Calu3 (cell line): ENCODE measurements at places on chromosomes 13 and 19. TPM values are rescaled to one million over a fixed set of nuclear protein-coding genes. Genes with fewer than 3 reads are reported as not detected.

Gene KLK5
- total RNA-seq, result 0.24 and 0.38 TPM in 2 replicates

Gene EXOC3L2
- not detected in 2 replicates for total RNA-seq

Gene TEX101
- total RNA-seq, result not detected in 2 replicates

Gene TOMM40
- 152 and 162 TPM in 2 replicates for total RNA-seq

Gene ZNF100
- 9.1 and 9.4 TPM in 2 replicates for total RNA-seq

Gene ZNF433
- total RNA-seq, result 3.0 and 3.7 TPM in 2 replicates

Gene FLT1
- total RNA-seq, result not detected in 2 replicates

Gene PROSER1
- 36.0 and 39.5 TPM in 2 replicates for total RNA-seq

Gene GRIK5
- total RNA-seq, result 0.44 and 0.61 TPM in 2 replicates

Gene LAIR2
- total RNA-seq, result not detected in 2 replicates

Gene ACP5
- total RNA-seq, result 0.94 and 2.2 TPM in 2 replicates

Gene CBY2
- not detected in 2 replicates for total RNA-seq

GRCh38 chr13:66180836-66181235 is 1049.3 kb downstream of the PCDH9 start:
- DNase-seq, result no peak

- DNase-seq, result no peak
Observed at GRCh38 chr13:52010890-52011631, at the start of gene ATP7B. TSS of gene ATP7B (minus strand) at chr13:52011450. CDS start at chr13:52011337, 113 bp downstream.

- no peak for DNase-seq
Observed at GRCh38 chr13:44609137-44609536, 33.0 kb upstream of the TSC22D1 start.

- DNase-seq, result no peak
Observed at GRCh38 chr13:100523981-100524386, 64.6 kb downstream of the GGACT start.

DNA sequence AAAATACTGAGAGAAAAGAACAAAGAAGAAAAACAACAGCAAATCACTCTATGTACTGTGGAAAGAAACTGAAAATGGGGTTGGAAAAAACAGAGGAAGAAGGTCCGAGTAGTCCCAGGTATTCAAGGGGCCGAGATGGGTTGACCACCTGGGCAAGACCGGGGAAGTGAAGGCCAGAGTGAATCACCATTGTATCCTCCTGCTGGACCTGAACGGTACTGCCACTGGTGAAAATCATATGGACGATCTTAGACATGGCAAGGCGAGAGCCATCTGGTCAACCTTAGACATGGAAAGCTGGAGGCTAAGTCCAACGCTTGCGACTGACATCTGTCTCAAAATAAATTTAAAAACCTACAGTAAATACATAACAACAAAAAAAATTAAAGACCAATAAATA is 44.4 kb upstream of the ZNF91 start:
- DNase-seq, result no peak

DNA sequence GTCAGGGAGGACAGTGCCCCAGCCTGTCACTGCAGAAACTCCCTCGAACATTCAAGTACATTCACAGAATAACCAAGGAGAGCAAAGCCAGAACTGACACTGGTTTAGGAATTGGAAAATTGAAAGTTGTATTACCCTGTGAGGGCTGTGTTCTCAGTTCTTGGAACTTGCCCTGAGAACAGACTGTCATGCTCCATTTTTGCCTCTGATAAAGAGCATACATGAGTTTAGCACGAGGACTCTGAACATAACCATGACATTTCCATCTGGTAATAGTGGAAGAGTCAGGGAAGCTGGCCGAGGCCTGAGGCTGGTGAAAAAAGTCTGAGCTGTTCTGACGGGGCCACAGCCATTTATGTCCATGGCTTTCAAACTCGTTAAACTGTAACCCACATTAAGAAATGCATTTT is 15.2 kb upstream of the SLC25A30 start:
- DNase-seq, result no peak

GRCh38 chr19:13847407-13848339 is 29.3 kb upstream of the NANOS3 start:
- peak; percentile 88 for DNase-seq

DNA sequence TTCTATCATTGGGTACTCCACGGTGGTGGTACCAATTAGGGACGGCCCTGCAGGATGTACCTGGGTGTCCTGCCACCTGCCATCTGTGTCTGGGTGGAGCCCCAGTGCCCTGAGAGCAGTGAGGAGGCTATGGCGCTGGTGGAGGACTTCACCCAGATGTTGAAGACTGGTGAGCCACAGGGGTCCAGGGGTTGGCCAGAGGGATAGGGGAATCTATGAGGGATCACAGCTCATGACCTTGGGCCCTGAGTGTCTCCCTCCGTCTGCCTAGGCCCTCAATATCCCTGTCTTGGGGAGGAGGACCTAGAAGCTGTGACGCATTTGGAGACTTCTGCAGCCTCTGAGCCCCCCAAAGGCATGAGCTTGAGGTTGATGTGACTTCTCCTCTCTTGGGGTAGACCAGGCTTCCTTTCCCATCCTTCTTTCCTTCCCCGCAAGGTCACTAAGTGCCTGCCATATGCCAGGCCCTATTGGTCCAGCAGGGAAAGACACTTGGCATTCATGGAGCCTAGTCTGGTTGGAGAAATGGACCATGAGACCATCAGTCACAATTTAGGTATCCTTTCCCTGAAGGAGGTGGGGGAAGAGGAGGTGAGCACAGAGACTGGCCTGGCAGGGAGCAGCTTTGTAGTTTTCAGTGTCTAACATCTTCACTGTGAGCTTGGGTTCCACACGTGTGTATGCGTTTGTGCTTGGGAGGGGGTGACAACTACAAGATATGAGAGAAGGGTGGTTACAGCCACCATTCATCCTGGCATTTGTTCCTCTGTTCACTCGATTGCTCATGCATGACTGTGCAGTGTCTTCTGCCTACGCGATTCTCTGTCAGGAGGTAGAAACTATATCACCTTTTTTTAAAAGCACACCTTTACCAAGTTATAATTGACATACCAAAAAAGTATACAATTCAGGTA is 5.1 kb upstream of the MZF1 start:
- DNase-seq, result no peak

GRCh38 chr19:30159636-30160035 is 212.5 kb upstream of the ZNF536 start:
- DNase-seq, result no peak

- peak; percentile 70 for DNase-seq
Observed at GRCh38 chr19:45768655-45768983, 433 bp downstream of the SIX5 start.

GRCh38 chr13:37685206-37685605 is 86.6 kb upstream of the POSTN start:
- DNase-seq, result no peak

- no peak for DNase-seq
Observed at GRCh38 chr19:33998302-33998701, 174.0 kb upstream of the LSM14A start.

DNA sequence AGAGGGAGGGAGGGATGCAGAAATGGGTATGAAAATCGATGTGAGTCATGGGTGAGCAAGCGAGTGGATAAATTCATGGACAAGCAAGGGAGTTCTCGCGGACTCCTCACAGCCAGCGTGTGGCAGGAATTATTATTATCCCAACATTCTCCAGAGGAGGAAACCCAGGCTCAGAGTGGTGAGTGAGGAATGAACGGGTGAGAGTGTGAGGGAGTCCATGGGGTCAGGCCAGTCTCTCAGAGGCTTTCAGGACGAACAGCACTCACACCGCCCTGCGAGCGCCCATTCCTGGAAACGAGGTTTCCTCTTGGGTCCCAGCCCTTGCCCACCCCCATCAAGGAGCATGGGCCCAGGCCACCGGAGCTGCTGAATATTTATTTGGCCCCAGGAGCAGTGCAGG is 6.3 kb upstream of the DNAAF3 start:
- DNase-seq, result no peak

DNA sequence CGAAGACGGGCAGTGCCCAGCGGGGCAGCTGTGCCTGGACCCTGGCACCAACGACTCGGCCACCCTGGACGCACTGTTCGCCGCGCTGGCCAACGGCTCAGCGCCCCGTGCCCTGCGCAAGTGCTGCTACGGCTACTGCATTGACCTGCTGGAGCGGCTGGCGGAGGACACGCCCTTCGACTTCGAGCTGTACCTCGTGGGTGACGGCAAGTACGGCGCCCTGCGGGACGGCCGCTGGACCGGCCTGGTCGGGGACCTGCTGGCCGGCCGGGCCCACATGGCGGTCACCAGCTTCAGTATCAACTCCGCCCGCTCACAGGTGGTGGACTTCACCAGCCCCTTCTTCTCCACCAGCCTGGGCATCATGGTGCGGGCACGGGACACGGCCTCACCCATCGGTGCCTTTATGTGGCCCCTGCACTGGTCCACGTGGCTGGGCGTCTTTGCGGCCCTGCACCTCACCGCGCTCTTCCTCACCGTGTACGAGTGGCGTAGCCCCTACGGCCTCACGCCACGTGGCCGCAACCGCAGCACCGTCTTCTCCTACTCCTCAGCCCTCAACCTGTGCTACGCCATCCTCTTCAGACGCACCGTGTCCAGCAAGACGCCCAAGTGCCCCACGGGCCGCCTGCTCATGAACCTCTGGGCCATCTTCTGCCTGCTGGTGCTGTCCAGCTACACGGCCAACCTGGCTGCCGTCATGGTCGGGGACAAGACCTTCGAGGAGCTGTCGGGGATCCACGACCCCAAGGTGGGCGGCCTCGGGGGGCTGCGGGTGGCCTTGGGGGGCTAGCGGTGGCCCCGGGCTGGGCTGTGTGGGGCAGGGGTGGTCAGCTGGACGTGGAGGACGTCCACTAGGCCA is 4.8 kb downstream of the GRIN3B start:
- DNase-seq, result no peak

DNA sequence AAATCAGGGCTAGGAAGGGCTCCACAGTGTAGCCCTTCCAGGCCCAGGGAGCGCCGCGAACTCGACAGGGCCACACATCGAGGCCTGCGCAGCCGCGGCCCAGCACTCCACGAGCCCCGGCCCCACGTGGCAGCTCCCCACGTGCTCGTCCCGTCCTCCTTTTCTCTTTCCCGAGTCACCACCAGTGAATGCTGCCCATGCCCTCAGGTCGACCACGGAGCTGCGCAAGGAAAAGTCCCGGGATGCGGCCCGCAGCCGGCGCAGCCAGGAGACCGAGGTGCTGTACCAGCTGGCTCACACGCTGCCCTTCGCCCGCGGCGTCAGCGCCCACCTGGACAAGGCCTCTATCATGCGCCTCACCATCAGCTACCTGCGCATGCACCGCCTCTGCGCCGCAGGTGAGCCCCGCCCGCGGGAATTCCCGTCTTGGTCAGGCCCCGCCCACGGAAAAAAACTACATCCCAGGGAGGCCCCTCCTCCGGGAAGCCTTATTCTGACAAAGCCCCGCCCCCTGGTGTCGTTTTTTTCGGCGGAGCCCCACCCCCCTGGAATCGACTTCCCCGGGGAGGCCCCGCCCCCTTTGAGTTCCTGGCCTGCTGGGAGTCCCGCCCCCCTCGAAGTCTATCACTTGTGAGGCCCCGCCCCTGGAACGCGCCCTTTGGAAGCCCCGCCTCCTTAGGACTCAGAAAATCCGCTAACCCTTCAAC is 7.0 kb downstream of the HIF3A start:
- DNase-seq, result peak; percentile 59

DNA sequence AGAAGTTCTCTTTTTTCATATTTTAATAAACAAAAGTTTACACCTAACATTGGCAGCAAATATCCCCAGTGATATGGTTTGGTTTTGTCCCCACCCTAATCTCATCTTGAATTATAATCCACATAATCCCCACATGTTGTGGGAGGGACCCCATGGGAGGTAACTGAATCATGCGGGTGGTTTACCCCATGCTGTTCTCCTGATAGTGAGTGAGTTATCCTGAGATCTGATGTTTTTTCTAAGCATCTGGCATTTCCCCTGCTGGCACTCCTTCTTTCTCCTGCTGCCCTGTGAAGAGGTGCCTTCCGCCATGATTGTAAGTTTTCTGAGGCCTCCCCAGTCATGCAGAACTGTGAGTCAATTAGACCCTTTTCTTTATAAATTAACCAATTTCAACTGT is 214.7 kb downstream of the SLITRK1 start:
- DNase-seq, result no peak

DNA sequence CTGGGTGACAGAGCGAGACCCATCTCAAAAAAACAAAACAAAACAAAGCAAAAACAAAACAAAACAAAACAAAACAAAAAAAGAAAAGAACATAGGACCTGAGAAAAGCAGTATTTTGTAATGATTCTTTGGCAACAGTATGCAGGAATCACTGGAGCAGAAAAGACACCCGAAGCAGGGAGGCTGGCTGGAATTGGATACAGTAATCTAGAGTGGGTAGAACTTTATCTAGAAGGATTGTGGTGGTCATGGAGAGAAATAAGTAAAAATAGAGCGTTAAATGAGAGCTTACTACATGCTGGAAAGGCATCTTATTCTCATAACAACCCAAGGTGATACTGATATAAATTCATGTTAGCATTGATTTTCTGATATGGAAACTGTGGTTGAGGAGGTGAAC is 51.2 kb downstream of the KLF5 start:
- DNase-seq, result no peak

- DNase-seq, result no peak
Observed at GRCh38 chr13:39955560-39955959, 300.1 kb downstream of the COG6 start.

- DNase-seq, result no peak
Observed at GRCh38 chr13:29948791-29949190, 98.4 kb upstream of the UBL3 start.

GRCh38 chr19:46023311-46023779 is 492 bp upstream of the PGLYRP1 start:
- no peak for DNase-seq

DNA sequence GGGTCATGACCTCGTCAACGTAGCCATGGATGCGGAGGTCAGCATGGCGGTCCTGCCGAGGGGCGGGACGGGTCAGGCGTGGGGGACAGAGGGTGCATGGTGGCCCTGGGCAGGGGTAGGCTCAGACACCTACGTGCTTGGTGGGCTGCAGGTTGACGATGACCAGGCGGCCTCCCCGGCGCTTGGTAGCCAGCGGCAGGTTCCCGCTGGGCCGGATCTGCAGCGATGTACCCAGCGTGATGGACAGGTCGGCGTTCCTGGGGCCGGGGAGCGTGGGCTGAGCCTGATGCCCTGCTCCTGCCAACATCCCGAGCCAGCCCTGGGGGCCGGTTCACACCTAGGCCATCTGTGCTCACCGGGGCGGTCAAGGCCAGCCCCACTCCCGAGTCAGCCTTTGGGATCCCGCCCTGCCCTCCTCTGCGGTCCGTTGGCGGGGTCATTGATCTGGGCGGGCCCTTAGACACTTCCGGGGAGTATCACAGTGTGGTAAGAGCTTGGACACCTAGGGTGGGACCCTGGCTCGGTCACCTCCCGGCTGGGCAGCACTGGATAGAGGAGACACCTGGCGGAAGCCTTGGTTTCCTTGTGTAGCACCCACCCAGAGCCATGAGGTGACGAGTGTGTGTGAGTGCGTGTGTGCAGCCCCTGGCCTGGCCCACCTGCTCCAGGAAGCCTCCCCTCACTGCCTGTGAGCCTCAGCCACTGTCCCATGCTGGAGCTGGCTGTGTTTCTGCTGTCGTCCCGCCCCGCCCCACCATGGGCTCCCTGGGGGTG is 7.3 kb downstream of the SIRT6 start:
- DNase-seq, result no peak
